Omental fat pad (tissue), 4 donors: ENCODE measurements at places on chromosomes 5 and 9. TPM values are rescaled to one million over a fixed set of nuclear protein-coding genes. Genes with fewer than 3 reads are reported as not detected.

- no peak for DNase-seq
These were observed 13.1 kb downstream of the IL7R start for GRCh38 chr5:35869685-35870277.

Gene SPATA31A7
- not detected for total RNA-seq

Gene DEPDC1B
- total RNA-seq, result 3.8 TPM

DNA sequence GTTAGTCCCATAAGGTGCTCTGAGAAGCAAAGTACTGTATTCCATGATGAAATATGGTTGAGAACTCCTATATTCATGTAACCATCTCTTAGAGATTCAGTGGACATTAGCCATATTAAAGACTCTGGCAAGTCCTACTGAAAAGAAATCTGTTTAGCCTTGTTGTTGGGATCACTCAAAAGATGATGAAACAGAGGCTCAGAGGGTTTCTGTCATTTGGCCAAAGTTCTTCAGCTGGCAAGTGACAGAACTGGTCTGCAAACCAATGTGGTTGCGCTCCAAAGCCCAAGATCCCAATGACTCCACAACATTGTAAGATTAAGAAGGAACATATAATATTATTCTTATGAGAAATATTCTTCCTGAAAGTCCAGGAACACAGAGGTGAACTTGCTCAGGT, 462.9 kb downstream of the ACTL7B start:
- DNase-seq, result no peak

Gene PCSK1
- 1.7 TPM for total RNA-seq

GRCh38 chr9:18058564-18059442, 415.1 kb upstream of the ADAMTSL1 start:
- no peak for DNase-seq

Gene NOP16
- total RNA-seq, result 6.1 TPM
